ENCODE measurements at places on chromosomes 3 and 15.
A peak's percentile ranks its signal among the peaks of the same experiment; 100 is the strongest.

DNA sequence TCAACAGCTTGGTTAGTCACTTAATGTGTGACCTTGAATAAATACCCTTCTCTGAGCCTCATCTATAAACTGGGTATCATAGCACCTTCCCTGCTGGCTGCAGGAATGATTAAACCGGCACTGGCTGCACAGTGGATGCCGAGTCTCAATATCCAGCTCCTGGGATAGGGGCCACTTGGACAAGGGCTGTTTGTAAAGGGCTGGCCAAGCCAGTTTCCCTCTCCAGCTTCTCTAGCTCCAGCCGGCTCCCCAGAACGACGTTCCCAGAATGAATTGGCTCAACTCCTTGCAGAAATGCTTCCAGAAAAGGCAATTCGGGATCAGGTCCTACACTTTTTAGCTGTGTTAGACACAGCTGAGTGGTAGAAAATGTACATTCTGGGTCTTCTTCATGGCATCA is 58.8 kb downstream of the LSM3 start:
- no peak for DNase-seq

GRCh38 chr15:79901958-79902357 is 5.1 kb upstream of the MTHFS start:
- DNase-seq: no peak

- no peak for DNase-seq
Observed at GRCh38 chr3:20022954-20023622, 11.0 kb upstream of the PP2D1 start.

- no peak for DNase-seq
Observed at GRCh38 chr3:31349001-31349748, 183.6 kb upstream of the STT3B start.

DNA sequence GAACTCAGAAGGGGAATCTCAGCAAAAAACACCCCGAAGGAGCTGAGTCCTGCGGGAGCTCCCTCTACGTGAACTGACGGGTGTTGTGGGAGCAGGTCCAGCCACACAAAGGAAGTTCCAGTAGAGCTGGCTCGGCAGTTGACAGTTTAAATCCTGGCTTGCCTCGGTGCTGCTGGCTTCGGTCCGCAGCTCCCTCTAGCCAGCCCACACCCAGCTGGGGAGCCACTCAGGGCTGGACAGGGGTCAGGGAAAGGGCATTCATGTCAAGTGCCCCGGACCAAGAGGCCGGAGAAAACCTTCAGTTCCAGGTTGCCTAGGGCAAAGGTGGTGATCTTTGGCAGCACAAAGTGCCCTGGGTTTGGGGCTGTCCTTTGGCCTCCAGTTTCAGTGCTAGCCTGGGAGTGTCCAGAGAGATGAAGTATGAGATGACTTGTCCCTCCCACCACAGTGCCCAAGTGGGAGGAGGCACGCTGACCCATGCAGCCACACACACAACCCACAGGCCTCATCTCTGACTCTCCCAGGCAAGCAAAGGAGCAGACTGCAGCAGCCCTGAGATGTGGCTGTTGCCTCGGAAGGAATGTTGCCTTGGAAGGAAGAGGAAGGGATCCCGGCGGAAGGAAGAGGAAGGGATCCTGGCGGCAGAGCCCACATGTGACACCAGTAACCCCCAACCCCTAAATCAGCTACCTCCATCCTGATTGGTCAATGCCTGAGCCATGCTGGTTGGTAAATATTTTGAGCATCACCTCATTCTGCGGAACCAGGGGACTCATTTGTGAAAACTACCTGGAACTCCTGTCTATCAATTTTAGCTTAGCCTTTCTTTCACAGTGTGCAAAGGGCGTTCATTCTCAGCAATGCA is 13.9 kb upstream of the ANPEP start:
- DNase-seq: no peak

- no peak for DNase-seq
Observed at GRCh38 chr3:195297446-195297845, 26.5 kb upstream of the XXYLT1 start.

DNA sequence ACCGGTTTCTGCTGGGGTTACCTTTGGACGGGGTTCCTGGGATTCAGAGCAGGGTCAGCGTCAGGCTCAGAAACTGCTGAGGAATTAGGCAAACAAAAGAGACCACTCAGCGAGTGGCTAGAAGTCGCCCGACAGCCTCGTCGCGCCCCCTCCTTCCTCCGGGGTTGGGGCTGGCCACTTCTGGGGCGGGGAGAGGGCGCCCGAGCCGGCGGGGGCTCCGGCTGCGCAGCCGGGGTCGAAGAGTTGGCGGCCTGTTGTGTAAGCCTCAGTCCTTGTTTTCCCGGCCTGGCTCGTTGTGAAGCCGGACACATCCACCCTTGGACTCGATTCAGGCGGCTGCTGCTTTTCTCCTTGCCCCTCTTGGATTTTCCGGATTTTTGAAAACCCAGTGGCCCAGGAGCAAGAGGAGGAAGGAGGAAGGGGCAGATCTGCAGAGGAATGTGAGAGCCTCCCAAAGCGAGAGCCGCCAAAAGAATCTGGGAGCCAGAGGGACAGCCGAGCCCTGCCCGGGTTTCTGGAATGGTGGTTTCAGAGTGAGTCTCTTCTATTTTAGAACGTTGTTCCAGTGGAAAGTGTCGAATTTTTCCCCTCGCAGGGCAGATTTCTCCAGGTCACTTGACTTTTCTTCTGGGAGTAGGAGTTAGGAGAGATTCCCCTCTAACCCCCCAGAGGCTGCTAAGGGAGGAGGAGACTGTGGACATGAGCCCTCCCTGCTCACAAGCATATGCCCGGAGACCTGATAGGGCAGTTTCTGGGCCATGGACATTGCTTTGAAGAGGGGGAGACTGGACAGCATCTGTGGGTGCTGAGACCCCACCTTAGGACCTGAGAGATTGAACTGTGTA is 666 bp downstream of the SNX33 start:
- DNase-seq: no peak

- no peak for DNase-seq
Observed at GRCh38 chr3:112900113-112900512, 53.4 kb upstream of the CD200R1L start.

DNA sequence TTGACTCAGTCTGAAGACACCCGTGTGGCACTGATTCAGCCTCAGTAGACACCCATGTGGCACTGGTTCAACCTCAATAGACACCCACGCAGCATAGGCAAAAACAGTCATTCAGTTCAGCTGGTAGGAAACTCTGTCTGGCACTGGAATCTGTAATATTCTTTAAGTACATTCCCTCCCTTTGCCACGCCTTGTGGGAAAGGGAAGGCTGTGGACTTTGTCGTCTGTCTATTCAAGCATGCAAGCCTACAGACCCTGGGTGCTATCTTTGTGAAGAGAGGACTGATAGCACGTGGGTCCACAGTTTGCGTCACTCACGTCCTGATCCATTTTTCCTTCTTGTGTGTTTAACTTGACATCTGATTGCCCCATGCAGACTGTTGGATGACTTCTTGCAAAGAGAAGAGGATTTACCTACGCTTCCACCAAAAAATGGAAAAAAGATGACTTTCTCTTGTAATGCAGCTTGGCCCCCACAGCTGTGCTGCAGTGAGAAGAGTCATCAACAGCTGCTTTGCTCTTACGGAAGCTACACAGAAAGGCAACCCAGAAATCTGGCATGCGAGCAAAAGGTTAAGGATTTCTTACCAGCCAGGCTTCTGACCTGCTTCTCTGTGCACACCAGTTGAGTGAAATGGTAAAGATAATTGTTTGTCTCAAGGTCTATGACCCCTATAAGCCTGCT is 278.1 kb downstream of the ULK4 start:
- no peak for DNase-seq

DNA sequence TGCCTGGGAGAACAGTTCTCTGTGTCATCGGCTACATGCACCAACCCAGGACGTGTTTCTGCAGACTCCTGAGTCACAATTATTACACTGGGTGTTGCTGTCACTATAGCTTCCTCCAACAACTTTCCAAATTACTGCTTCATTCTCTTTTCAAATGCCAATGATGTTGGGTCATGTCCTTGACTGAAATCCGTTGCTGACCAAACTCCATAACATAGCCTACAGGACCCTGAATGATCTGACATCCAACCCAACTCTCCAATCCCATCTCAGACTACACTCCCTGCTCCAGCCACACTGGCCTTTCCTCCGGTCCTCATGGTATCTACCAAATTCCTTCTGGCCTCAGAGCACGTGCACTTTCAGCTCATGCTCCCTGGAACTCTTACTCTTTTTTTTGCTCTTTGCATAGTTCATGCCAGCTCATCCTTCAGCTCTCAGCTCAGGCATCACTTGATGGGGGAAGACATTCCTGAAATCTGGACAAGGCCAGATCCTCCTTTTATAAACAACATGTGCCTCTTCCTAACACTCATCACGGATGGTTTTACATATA is 108.8 kb upstream of the PTPRG start:
- DNase-seq: no peak

DNA sequence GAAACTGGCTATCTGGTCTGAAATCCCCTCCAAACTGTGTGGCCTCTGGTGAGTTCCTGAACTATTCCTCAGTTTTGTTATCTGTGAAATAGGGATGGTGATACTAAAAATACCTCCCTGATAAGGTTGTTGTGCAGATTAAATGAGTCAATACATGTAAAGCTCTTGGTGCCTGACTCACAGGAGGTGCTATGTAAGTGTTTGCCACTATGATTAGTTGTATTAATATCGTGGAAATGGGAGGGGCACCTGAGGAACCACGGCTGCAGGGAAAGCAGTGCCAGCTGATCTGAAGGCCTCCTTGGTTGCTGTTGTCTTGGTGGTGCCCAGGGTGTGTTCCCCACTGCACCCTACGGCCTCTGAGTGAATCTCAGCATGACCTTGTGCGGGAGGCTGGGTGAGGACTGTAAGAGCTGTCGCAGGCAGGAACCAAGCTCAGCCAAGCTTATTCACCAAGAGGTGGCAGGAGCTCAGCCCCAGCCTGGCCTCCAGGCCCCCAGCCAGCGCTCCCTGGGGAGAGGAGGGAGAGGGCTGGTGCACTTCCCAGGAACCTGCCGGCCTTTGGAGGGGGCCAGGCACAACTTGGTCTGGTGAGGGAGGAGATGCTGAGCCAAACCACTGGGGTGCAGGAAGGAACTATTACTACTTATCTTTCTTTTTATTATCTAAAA is 44.8 kb upstream of the CCDC174 start:
- DNase-seq: no peak

DNA sequence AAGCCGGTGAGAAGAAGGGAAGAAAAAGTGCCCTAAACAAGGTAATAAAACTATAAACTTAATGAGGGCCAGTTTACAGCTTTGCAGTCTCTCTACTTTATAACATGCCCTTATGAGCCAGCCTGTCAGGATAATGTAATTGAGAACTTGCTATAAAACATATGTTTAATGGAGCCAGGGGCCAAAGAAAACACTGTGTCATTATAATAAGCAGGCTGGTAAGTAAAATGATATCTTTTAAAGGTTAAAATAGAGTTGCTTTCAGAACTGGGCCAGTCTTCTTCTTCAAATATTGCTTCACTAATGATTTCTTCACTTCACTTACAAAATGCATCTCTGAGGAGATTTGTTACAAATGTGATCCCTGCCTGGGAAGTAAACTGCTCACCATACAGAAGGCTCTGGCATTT is 192.5 kb downstream of the SHOX2 start:
- no peak for DNase-seq

GRCh38 chr3:100936931-100937330 is 56.3 kb downstream of the ABI3BP start:
- DNase-seq: no peak

- no peak for DNase-seq
Observed at GRCh38 chr3:176739159-176739558, 458.1 kb downstream of the TBL1XR1 start.

DNA sequence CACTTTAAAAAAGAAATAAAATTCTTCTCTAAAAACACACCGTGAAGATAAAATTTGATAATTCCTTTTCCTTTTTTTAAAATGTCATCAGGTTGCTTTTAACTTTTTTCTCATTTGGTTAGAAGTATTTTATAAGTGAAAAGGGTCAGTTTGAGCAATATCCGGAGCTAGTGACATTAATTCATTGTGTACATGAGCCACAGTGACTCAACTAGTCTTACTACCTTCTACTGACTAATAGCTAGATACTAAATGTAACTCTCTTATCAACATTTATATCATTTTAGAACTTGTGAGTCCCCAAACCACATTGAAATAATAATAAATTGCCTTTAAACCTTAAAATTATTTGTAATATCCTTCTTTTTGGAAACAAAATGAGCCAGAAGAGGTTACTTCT is 101.2 kb upstream of the ZBTB20 start:
- no peak for DNase-seq

DNA sequence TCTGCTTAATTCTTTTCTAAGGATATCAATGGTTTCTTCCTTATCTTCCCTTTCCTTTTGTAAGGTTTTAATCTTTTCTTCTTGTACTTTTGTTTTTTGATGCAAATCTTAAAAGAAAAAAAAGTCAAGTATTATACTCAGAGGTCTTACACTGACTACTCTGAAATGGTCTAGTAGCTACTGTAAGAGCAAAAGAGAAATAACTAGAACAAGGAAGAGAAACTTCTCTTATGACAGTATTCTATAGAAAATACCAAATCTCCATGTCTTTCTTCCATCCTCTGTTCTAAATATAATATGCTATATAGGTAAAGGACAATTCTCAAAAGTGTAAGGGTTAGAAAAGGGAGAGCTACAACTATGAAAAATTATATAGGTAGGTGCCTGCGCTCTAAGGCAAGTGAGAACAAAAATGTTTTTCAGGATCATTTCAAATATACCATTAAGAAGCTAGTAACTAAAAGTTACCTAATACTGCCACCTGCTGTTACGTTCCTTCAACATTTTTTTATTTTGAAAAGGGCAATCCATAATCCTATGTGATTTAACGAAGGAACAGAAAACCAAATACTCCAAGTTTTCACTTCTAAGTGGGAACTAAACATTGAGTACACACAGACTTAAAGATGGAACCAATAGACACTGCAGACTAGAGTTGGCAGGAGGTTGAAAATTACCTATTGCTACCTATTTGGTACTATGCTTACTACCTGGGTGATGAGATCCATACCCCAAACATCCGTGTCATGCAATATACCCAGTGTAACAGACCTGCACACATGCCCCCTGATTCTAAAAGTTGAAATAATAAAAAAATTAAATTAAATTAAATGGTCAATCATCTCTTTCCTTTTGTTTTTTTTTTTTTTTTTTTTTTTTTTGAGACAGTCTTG is 36.7 kb downstream of the CIP2A start:
- DNase-seq: peak; percentile 59

- no peak for DNase-seq
Observed at GRCh38 chr15:88400591-88401250, 66.5 kb downstream of the MRPL46 start.

GRCh38 chr3:34779092-34779491 is 860.2 kb upstream of the ARPP21 start:
- DNase-seq: no peak

DNA sequence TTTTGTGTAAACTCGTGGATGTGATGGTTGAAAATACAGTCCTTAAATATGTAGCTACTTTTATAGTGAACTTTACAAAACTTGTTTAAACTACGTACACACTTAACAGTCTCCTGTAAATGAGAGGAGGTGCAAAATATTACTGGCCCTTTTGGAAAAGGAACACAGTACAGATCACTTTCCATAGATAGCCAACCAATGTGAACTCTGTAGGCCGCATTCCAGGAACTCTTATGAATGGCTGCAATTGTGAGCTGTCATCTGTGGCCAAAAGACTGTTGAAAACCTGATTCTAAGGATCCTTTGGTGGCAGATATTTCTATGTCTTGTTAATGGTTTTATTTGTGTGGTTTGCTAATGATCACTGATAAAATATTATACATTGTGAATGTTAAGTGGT is 6.2 kb downstream of the TSC22D2 start:
- DNase-seq: no peak

- DNase-seq: peak; percentile 46
Observed at GRCh38 chr3:138946663-138947494, at the start of the genes FOXL2 and FOXL2NB. TSS of gene FOXL2 (minus strand) at chr3:138947137. CDS start at chr3:138946722, 415 bp downstream. TSS of gene FOXL2NB (plus strand) at chr3:138947217. CDS start at chr3:138947365, 148 bp downstream.
